ENCODE measurements at places on chromosomes 3 and 15. TPM values are rescaled to one million over a fixed set of nuclear protein-coding genes. Genes with fewer than 3 reads are reported as not detected.

- DNase-seq = peak; percentile 85
Observed at GRCh38 chr15:95175914-95176658, 944.7 kb downstream of the MCTP2 start.

DNA sequence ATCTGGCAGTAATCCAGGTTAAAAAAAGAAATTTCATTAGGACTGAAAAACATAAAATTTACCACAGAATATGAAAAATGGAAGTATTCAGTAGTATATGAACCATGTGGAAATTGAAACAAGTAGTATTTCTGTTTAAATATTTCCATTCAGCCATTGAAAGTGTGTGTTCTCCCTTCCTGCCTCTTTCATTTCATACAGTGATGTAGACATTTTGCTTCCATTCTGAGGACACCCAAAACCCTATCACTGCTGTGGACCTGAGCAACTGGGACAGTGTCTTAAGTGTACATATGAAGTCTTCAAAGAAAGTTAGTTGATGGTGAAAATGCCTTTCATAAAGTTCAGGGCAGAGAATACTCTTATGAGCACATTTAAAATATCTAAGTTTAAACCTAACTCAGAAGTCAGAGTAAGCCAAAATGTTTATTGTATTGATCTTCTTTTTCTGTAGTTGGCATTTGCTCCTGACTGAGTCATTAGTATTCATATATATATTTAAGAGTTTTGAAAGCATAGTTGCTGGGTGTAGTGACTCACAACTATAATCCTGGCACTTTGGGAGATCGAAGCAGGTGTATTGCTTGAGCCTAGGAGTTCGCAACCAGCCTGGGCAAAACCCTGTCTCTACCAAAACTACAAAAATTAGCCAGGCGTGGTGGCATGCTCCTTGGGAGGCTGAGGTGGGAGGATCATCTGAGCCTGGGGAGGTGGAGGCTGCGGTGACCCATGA, 198.8 kb downstream of the KLHL25 start:
- no peak for DNase-seq

TGM4 gene
- total RNA-seq = 0.06 TPM

GRCh38 chr3:127263586-127264231, 24.1 kb downstream of the PRR20G start:
- no peak for DNase-seq

DNA sequence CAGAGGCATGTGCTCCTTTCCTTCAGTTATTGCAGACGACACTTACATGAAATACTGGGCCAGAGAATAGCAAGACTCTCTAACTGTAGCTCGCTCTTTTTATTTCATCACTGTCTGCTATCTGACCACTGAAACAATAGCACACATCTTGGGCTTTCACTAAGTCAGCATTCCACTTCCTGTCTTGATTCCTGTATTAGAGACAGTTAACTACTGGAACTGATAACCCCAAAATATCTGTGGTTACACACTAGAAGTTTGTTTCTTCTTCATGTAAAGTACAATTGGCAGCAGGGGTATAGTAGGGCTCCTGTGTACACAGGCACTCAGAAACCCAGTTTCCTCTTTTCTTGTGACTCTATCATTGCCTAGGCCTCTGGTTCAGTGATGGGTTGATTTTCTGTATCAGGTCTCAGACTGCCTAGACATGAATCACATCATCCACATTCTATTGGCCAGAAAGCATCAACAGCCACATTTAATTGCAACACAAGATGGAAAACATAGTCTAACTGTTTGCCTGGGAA, 230.2 kb upstream of the CD96 start:
- DNase-seq = no peak

- DNase-seq = no peak
Observed at GRCh38 chr3:151789853-151790463, 24.0 kb upstream of the AADAC start.

All from LHCN-M2 (cell line).